DMS79 treated with DMSO at 0.1 percent for 48 hours (cell line): ENCODE measurements at places on chromosomes 5 and 9.

DNA sequence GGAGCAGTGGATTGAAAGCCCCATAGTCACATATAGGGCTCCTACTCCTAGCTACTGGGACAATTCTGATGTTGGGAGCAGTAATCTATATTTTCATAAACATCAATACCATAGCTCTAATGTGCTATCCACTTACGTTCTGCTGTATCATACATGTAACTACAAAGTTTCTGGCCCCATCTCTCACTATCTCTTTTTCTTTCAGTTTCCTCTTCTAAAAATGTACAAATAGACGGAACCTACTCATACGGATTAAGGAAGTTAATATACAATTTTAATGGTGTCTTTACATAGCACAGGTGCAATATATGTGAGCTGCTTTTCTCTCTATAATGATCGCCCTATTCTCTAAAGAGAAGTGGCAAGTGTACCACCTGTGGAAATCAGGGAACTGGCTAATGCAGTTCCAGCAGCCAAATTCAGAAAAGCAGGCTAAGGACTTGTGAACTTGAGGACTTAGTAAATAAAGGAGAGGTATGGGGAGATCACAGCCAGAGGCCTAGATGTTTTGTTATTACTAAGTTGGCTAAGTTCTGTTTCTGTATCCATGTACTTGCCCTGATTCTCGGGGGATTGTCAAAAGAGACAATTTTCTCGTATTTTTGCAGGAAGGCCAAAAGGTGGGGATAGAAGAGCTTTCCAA, 1021.9 kb downstream of the CDH12 start:
- DNase-seq, result no peak

DNA sequence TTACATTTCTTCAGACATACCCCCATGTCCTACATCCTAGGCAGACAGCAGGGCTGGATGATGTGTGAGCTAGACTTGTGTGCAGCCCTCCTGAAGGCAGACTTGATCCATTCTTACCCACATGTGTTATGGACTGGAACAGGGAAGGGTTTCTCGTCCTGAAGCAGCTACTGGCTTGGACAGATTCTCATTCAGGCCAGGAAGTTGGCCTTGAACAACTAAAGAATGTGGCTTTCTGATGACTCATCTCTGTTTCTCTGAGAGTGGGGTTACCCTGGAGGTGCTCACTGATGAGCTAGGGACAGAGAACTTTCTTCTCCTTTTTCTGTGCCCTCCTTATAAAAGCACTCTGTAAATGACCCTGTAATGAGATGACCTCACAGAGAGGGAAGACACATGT, 246.5 kb downstream of the PCSK5 start:
- no peak for DNase-seq

- no peak for DNase-seq
Observed at GRCh38 chr9:68609901-68610415, 69.3 kb upstream of the TMEM252 start.

DNA sequence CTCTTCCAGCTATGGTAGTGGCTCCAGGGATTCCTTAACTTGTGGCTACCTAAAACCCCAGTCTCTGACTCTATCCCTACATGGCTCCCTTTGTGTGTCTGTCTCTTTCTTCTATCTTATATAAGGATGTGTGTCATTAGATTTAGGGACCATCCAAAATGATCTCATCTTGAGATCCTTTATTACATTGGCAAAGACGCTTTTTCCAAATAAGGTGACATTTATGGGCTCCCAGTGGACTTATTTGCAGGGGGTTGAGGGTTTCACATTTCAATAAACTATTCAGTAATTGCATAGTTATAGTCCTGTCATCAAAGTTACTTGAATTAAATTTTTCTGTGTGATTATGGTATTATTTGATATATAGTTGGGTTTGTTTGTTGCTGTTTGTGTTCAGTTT, 59.2 kb downstream of the NIPBL start:
- DNase-seq, result no peak

DNA sequence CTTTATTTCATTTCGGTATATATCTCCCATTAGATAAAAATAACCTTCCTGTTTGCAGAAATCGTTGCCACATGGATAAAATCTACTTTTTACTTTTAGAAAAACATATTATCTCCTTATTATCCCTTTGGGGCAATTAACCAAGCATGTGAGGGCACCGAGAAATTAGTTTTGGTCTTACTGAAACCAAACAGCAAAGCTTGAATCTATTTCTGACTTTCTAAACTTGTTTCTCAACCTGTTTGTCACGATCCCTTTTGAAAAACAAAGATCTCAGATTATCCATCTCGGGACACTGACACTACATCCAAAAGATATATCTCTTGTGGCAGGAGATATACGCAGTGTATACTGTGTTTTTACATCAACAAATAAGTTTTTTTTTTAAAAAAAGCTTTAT, 2.3 kb downstream of the TUT7 start:
- DNase-seq, result no peak

DNA sequence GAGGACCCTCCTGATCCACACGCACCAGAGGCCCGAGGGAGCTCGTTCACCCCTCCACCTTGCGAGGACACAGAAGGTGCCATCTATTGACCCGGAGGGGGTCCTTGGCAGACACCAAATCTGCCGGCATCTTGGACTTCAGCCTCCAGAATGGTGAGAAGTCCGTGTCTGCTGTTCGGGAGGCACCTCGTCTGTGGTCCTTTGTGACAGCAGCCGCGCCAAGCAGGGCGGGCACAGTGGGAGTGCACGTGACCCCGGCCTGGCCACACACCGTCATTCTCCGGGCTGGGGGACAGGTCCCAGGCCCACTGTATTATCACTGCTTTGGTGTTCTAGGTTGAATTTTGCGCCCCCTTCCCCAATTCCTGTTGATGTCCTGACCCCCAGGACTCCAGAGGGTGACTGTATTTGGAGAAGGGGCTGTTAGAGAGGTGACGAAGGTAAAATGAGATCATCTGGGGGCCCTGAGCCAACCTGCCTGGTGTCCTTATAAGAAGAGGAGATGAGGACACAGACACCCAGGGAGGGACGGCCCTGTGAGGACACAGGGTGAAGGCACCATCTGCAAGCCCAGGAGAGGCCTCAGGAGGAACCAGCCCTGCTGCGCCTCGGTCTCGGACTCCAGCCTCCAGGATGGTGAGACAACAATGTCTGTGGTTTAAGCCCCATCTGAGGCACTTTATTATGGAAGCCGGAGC, 15.7 kb downstream of the LPCAT1 start:
- DNase-seq, result no peak

GRCh38 chr9:98129451-98129881, 10.4 kb upstream of the TRIM14 start:
- no peak for DNase-seq

- DNase-seq, result no peak
Observed at GRCh38 chr5:50887889-50888633, 221.6 kb downstream of the PARP8 start.

DNA sequence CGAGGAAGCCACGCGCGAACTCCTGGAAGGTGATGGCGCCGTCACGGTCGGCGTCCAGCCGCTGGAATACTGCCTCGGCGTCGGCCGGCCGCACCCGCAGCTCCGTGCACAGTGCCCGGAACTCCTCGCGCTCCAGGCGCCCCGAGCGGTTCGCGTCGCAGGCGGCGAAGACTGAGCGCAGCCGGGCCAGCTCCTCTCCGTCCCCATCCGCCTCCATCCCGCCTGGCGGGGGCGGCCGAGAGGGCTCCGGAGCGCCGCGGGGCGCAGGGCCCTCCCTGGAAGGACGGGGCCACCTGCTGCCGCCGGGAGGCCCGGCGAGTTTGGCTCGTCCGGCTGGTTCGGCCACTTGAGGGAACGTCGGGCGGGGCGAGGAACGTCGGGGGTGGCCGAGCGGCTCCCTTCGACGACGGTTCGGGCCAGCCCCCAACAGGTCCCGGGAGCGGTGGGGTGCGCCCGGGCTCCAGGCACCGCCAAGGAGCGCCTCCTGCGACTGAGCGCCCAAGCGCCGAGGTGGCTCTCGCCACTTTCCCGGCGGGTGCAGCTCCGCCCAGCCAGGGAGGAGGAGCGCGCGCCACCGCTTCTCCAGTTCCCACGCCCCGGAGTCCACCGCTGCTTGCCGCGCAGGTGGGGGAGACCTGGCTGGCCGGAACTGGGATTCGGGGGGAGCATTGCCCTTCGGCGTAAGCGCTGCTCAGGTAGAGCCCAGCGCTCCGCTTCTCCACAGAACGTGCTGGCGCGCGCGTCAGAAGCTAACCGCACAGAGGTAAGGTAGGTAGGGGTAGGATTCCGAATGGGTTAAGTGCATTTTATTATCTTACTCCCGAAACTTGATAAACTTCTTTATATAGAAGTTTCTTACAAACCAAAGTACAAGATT, at the start of gene RASEF:
Gene RASEF (minus strand): TSS at position 492 of the 877 bp plus-strand sequence. CDS start 275 bp downstream, at position 217.
- DNase-seq, result peak; percentile 46

DNA sequence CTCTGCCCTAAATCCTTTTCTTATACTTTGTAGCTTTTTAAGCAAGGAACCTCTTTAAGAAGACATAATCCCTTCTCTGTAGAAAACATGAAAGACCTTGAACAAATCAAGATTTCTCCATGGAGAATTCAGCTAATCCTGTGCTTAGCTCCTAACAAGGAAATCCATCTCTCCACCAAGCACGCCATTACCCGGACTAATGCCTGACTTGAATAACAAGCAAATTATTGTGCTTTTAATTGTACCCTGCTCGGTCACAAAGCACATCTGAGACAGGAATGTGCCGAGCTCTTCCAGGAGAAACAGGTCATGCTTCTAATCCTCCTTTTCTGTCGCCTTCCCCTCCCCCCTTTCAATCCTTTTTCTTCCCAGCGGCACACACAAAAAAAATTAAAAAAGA, 141.3 kb downstream of the PSAT1 start:
- no peak for DNase-seq

DNA sequence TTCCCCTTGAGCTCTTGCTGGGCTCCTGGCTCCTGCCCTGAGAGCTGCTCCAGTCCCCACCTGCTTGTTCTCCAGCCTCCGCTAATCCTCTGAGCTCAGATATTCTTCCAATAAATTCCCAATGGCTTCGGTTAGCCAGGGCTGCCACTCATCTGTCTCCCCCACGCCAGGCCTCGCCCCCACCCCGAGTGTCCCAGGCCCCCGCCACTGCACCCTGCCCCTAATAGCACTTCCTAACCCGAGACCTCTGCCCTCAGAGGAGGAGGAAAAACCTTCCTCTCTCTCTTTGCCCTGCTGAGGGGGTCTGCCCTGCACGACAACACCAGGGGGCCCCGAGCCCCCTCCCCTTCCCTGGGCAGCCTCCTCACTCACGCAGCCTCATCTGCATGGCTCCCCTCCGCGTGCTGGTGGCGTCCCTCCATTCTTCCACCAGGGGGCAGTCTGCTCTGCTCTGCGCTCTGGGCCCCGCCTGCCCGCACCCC, 5.4 kb upstream of the LCN15 start:
- no peak for DNase-seq

GRCh38 chr5:174720612-174721529, 3.5 kb upstream of the MSX2 start:
- no peak for DNase-seq

GRCh38 chr9:98356953-98357690, 101.7 kb upstream of the TBC1D2 start:
- no peak for DNase-seq

DNA sequence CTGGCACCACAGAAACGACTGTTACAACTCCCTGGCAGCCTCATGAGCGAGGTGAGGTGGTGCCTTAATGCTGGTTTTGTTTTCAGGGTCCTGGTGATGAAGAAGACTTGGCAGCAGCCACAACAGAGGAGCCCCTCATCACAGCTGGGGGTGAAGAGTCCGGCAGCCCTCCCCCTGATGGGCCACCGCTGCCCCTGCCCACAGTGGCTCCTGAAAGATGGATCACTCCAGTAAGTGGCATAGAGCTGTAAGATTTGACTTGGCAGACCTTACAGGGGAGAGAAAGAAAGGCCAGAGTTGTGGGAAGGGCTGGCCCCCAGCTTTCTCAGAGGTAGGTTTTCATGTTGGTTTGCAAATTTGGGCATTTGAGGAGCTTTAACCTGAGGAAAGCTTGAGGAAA, 72.2 kb downstream of the COL15A1 start:
- no peak for DNase-seq
